ENCODE measurements at places on chromosomes 11 and 22.

GRCh38 chr22:47374901-47375575 is 612.6 kb downstream of the TBC1D22A start:
- no peak for DNase-seq

DNA sequence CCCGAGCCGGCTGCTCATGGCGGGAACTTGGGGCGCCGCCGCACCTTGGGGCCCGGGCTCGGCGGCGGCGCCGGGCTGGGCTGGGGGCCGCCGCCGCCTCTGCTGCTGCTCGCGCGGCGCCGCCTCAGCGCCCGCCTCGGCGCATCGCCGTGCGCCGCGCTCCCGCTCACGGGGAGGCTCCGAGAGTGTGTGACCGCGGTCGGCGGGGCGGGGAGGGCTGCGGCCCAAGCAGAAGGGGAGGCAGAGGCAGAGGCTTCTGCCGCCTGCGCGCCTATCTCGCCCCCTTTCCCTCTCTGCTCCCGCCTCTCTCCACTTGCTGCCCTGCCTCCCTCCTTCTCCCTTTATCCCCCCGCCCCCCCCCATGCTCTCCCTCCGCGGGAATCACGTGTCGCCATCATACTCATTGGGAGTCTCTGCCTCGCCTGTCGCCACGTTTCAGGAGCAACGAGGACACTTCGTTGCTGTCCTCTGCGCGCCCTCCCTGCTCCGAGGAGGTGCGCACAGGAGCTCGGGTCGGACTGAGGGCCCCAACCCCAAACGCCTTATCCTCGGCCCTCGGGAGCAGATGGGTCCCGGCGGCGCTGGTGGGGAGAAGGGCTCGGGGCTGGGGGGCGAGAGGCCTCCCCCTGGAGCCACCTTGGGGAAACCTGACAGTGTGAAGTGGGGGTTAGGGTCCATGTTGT is at the start of gene GUCY1A2:
Gene GUCY1A2, minus strand, starts transcription at position 258 of the 683 bp plus-strand sequence. CDS start 421 bp downstream, outside the sequence.
- DNase-seq: peak; percentile 65

GRCh38 chr11:134640536-134640935 is 228.5 kb upstream of the B3GAT1 start:
- DNase-seq: no peak

DNA sequence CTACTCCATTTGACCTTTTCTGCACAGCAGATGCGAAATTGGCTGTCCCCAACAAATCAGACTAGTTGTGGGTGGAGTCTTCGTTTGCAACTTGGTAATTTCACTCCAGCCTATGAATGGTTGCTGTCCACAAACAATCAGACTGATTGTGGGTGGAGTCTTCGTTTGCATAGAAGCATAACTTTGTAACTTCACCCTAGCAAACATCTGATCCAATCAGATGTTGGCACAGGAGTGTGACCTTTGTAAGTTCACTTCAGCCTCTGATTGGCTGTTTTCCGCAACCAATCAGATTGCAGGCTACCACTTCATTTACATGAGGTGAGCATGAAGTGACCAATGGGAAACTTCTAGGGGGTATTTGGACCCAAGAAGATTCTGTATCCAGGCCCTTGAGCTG is 16.3 kb upstream of the CABP2 start:
- DNase-seq: no peak

DNA sequence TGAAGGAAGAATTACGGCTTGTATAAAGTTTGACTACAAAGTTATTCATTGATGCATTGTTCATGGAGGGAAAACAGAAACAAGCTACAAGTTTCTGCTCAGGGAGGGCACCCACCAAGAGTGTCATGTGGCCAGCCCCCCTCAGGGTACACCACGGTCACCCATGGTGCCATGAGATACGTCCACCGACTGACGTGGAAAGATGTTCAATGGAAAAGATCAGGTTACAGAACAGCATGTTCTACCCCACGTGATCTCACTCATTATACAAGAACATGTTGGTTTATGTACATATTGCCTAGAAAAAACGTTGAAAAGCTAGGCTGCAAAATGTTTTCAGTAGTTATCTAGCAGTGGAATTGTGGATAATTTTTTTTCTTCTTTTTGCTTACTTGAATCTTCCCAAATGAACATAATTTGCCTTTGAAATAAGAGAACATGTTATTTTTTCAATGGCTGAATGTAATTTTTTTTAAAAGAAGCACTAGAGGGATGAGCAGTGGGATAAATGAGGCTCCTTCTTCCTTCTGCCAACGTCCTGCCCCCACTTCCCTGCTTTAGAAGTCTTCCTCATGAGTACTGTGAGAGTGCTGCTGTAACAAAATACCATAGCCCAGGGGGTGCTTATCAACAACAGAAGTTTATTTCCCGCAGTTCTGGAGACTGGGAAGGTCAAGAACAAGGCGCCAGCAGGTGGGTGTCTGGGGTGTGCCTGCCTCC is 22.5 kb downstream of the RCN1 start:
- peak; percentile 72 for DNase-seq

DNA sequence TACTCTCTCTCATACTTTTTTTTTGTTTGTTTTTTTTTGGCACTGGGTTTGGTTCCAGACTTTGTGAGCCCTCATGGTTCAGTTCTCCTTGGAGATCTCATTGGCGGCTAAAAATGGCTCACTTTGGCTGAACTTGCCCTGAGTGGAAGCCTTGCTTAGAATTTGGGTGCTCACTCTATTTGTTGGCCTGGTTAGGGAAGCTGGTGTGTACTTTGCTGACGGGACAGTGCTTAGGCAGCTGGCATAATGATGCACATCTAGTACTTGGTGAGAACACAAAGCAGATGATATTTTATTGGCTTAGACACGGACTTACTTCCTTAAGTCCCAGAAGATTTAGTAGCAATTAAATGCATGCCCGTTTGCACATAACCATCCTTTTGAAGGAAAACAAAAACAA is 66.5 kb upstream of the GRAMD1B start:
- DNase-seq: no peak

DNA sequence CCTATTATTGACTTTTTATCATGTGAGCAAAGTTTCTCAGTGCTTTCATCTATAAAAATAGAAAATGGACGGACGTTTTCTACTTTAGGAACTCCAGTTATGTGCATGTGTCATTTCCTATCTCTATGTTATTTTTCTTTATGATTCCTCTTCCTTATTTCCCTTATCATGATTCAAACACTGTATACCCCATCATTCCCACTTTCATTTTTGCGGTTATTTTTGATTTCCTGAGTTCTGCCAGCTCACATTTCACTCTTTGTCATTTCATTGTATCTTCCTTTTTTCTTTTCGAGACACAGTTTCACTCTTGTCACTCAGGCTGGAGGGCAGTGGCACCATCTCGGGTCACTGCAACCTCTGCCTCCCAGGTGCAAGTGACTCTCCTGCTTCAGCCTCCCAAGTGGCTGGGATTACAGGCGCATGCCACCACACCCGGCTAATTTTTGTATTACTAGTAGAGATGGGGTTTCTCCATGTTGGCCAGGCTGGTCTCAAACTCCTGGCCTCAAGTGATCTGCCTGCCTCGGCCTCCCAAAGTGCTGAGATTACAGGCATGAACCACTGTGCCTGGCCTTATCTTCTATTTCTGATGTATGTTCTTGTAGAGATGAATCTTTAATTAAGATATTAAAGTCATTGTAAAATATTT is 21.5 kb downstream of the C11orf58 start:
- no peak for DNase-seq

DNA sequence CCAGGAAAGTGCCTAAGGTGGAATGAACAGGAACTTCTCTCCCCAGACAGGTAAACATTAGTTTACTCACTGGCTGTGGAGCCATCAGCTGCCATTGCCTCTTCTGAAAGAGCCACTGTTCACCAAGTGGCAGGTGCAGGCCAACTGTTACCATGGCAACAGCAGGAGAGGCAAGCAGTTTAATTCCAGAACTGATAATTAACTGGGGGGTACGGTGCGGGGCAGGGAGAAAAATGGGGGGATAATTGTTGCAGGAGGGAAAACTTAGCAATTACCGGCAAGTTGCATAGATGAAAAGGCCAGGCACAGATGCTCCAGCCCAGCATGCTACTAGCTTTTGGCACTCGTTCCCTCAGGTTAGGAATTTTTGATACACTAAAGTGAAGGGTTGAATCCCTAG is 85.1 kb downstream of the TRIM44 start:
- peak; percentile 46 for DNase-seq

DNA sequence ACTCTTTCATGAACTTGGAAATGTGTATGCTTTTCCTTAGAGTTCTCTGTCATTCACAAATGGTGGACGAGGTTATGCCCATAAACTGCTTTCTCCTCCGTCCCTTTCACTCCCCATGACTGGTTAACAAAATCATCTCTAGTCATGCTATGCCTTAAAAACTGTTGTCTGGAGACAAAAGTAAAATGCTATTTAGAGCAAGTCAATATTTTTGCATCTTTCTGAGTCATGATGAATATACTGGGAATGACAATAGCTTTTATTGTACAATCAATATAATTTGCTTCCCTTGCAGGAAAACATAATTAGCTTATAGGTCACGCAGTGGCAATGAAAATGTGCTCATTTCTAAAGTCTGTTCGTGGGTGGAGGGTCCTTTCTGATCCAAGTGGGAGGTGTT is 216.7 kb upstream of the SORL1-AS1 start:
- no peak for DNase-seq

- DNase-seq: no peak
Observed at GRCh38 chr11:1163321-1163910, 5.7 kb downstream of the MUC5AC start.

- no peak for DNase-seq
Observed at GRCh38 chr11:75277211-75277805, 36.7 kb downstream of the TPBGL start.

DNA sequence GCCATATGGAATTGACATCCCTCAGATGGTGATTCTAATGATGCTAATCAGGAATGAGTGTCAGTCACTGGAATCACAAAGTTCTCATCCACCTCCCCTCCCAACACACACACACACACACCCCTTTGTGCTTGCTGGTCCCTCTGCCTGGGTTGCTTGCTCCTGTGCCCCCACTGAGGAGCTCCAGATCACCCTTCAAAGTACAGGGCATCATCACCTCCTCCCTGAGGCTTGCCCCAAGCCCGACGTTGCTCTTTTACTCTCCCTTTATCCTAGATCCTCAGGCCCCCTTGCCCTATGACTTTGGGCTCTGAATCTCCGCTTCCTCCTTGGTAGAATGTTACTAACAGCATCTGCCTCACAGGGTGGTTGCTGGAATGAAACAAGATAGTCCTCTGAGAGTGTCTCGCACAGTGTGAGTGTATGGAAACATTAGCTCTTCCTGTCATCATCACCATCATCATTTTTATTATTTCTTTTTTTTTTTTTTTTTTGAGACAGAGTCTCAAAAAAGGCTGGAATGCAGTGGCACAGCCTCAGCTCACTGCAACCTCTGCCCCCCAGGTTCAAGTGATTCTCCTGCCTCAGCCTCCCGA is 3.4 kb downstream of the TOM1 start:
- DNase-seq: no peak

DNA sequence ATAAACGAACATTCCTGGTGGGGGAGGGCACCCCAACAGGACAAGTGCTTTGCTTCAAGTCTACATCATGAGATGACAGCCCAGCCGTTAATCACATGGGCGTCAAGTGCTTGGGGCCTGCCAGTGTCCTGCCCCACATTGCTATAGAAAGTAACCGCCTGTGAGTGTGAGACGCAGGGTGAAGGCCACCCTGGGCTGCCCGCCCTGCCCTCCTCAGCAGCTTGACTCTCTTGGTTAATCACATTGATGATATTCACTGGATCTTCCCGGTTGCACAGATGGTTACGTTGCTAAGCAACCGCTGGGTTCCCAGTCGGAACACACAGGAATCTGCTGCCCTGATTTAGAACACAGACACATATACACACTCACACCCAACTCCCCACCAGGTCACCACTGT is 79.3 kb downstream of the CTTN start:
- peak; percentile 95 for DNase-seq

- DNase-seq: no peak
Observed at GRCh38 chr11:32886180-32886579, 6.4 kb upstream of the QSER1 start.

DNA sequence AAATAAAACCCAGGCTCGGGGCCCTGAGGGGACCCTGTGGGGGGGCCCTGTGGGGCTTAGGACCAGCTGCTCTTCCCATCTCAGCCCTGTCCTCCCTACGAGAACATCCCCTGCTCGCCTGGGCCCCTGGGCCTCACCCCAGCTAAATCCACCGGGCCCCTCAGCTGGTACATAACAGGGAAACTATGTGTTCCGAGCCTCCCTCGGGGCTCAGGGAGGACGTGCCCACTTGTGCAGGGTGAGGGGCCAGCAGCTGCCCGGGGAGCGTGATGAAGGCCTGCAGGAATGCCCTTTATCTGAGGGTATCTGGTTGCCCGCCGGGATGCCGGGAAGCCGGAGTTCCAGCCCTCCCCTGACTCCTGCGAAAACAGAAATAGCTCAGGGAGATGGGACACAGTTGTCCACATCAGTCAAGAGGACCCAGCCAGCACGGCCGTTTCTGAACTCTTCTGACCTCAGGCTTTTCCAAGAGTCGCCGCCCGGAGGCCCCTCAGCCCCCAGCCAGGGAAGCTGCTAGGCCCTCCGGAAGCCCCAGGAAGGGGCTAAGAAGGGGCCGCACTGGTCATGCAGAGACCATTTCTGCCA is 20.6 kb downstream of the MRPL23 start:
- no peak for DNase-seq

All from NCI-H524 (cell line).